ENCODE measurements at places on chromosomes 5 and 9.

GRCh38 chr5:59483971-59484472 lies 409.5 kb downstream of the PDE4D start:
- H3K27me3 ChIP-seq: no peaks in the 10 kb centered on the region
- no peak for DNase-seq
- H3K4me3 ChIP-seq: no peak overlapping the region
- H3K4me1 ChIP-seq: no peaks in the 10 kb centered on the region
- H3K27ac ChIP-seq: no peak overlapping the region
- H3K36me3 ChIP-seq: no peaks in the 10 kb centered on the region

- H3K36me3 ChIP-seq: no peaks in the 10 kb centered on the region
- no peak overlapping the region for H3K27ac ChIP-seq
- peaks cover 4% of the 10 kb centered on the region for H3K27me3 ChIP-seq
- peaks cover 6% of the 10 kb centered on the region for H3K4me1 ChIP-seq
- no peak for DNase-seq
These were observed 309.6 kb downstream of the MLLT3 start for GRCh38 chr9:20312732-20313131.

DNA sequence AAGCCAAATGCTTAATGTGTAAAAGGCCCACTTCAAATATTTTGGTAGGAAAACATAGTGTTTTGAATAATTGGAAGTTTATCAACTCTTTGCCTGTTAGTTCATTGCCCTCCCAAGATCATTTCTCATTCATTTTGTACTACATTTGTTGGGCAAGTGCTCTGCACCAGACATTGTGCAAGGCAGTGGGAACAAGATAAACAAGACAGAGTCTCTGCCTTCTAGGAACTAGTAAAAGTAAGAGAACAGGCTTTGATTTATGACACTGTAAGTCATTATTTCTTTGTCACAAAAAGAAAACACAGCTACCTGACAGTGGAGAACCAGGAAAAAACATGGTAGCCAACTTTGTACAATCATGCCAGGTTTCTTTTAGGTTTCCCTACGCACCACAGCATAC lies 63.7 kb upstream of the PAM start:
- peaks cover 8% of the 10 kb centered on the region for H3K27me3 ChIP-seq
- H3K4me1 ChIP-seq: no peaks in the 10 kb centered on the region
- no peak overlapping the region for H3K27ac ChIP-seq
- no peak for DNase-seq
- no peak overlapping the region for H3K4me3 ChIP-seq

- peaks cover 2% of the 10 kb centered on the region for H3K27me3 ChIP-seq
- H3K4me3 ChIP-seq: no peak overlapping the region
- H3K36me3 ChIP-seq: no peaks in the 10 kb centered on the region
- H3K27ac ChIP-seq: no peak overlapping the region
- H3K4me1 ChIP-seq: no peaks in the 10 kb centered on the region
These were observed 6.8 kb downstream of the C9orf43 start for GRCh38 chr9:113417370-113417769.

DNA sequence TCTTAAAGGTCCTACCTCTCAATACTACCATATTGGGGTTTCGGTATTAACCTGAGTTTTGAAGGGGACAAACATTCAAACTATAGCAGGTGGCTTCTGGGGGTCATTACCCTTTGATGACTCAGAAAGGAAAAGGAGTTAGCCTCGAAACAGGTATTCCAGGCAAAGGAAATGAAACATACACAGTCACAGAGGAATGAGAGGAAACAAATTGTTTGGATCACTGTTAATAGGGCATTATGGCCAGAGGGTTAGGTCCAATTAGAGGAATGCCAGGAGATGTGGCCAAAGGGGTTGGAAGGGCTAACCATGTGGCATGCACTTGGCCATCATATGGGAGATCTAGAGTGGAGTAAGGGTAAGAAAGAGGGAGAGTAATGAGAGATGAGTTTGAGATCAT lies 23.9 kb upstream of the NIM1K start:
- H3K4me1 ChIP-seq: peaks cover 29% of the 10 kb centered on the region
- H3K27ac ChIP-seq: peak overlapping the region; percentile 32
- no peak for DNase-seq
- no peaks in the 10 kb centered on the region for H3K27me3 ChIP-seq

GRCh38 chr5:140220032-140220697 lies 45.2 kb downstream of the CYSTM1 start:
- DNase-seq: no peak
- H3K4me3 ChIP-seq: no peak overlapping the region
- H3K27me3 ChIP-seq: peaks cover 2% of the 10 kb centered on the region
- peaks cover 7% of the 10 kb centered on the region for H3K4me1 ChIP-seq
- no peak overlapping the region for H3K27ac ChIP-seq

DNA sequence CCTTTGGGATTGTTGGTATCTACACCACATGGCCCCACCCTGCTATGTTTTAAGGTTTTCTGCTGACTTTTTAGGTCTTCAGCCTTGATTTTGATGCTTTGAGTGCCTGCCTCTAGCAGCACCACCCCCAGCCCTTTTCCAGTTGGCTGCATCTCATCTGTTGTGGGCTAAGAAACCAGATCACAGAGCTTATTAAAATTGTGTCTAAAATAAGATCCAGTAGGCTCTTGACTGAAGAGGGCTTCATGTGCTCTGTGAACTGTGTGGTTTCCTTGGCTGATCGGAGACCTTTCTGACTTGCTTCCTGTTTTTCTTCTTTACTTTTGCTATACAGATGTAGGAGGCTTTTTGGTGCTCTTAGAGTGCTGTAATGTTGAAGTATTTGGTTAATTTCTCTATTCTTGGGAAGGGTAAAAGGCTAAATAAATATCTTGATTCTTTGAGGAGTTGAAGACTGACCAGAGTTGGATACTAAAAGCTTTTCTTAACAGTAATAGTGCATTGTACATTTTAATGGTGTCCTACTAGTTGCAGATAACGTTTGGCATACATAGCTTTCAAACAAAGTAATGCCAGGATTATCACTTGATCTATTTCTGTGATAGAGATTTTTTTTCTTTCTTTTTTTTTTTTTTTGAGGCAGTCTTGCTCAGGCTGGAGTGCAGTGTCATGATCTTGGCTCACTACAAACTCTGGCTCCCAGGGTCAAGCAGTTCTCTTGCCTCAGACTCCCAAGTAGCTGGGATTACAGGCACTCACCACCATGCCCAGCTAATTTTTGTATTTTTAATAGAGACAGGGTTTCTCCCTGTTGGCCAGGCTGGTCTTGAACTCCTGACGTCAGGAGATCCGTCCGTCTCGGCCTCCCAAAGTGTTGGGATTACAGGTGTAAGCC lies 4.5 kb downstream of the UBE2D2 start:
- no peaks in the 10 kb centered on the region for H3K36me3 ChIP-seq
- H3K4me3 ChIP-seq: peak overlapping the region; percentile 88
- H3K27ac ChIP-seq: peak overlapping the region; percentile 85

Measured in immature natural killer cell (primary cell).